Endothelial cell (in vitro differentiated cells): ENCODE measurements at places on chromosomes 5 and 9. TPM values are rescaled to one million over a fixed set of nuclear protein-coding genes. Genes with fewer than 3 reads are reported as not detected.

GRCh38 chr9:69900406-69900805, 79.8 kb downstream of the CFAP95 start:
- no peak for DNase-seq

- no peak for DNase-seq
Observed at GRCh38 chr9:128244837-128245231, 31.0 kb downstream of the GOLGA2 start.

DNA sequence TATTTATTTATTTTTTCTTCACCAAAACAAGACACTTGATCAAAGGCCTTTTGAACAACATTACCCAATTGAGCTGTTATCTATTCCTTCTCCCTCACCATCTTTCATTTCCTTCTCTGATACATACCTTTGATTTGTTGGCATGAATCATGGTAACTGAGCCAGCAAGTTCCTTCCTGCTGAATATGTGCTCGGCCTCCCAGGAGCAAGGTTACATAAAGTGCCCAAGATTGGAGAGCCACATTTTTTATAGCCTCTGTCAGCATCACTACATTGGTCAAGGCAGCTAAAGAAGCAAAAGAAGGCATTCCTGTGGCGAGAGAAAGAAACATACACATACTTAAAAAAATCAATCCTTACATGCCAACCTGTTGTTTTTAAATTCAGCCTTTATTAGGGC, 369.6 kb downstream of the CYLC2 start:
- DNase-seq: no peak

DNA sequence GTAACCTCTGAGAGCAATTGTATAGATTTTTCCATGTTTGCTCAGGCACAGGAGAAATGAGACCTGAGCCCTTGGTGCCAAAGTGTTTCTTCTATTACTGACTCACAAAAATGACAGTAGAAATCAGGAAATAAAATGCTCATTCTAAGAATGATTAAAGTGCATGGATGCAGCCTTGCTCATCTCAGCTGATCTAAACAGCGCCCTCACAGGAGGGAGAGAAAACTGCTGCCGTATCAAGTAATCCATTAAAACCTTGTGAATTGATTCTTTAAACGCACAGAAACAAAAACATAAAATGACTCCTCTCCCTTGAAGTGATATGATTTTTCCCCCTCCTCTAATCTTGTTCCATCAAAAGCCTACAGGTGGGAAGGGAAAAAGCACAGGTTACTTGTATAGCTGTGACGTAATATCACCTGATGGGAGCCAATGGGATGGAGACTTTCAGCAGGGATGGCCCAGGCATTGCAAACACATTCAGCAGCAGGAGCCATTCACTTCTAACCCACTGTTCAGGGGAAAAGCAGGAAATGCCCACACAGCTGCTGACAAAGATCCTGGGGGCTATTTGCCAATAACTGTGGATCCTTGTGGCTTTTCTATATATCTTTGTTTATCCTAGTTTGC, 76.7 kb downstream of the PLCXD3 start:
- DNase-seq: no peak

CDC14B gene
- 21.4 TPM for total RNA-seq

RNF224 gene
- not detected for total RNA-seq
